GM23338 (cell line): ENCODE measurements at places on chromosomes 3 and 15.

DNA sequence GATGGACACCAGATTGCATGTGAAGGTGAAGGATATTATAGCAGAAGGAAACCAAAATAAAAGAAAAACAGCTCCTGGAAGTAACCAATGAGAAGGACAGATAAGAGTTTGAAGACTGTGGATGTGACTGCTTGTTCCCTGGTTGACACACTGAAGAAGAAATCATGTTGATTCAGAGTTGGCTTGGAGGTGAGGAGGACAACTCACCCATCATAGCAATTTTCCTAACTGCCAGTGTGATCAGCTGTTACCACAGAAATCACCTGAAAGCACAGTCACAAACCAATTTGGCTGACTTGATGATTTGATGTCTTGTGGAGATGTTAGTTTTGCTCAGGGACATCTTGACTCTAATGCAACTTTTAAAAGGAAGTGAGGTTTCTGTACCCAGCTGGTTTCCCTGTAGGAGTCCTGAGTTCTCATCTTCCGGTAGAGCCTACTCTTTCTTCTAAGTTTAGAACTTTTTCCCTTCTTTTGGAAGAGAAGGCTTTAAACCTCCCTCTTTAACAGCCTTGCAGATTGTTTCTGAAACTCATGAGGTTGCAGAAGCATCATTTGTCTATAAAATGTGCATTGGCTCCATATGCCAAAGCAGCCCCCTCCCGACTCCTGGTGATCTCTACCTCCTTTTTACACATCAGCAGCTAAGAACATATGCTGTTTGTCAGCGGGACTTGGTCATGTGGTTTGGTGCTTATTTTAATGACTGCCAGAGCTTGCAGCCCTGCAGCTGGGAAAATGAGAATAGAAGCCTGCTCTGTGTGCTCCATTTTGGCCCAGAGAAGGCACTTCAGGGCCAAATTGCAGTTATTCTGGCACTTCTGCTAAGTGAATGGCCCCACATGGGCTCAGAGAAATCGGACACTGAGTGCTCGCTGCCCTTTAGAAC, 10.3 kb downstream of the ATG7 start:
- no peak for DNase-seq

DNA sequence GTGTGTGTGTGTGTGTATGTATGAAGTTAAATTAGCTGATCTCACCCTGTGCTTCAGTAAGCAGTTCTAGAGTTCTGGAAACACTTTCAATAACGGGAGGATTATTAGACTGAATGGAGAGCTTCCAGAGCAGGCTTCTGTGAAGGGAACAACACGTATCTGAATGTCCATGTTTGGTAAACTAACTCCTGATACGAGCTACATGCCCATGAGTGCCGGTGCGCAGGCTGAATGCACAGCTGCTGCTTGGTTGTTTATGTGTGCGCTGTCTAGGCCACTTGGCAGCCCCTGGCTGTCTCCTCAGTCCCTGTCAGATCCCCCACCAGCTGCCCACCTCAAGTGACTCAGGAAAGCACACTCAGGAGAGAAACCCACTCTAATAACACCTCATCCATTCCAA, 137.0 kb downstream of the EPHB1 start:
- no peak for DNase-seq

DNA sequence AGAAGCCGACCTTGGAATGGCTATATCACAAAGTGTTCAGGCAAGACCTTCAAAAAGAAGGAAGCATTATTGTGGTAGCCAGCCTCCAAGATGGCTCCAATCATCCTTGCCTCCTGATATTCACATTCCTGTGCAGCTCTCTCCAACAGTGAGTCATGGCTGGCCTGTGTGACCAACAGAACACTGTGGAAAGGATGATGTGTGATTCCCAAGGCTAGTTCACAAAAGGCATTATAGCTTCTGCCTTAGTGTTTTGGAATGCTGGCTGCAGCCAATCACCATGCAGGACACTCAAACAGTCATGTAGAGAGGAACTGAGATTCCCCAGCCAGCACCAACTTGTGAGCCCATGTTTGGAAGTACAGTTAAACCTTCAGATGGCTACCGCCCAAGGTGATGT, 102.6 kb downstream of the EFL1 start:
- DNase-seq = peak; percentile 25

DNA sequence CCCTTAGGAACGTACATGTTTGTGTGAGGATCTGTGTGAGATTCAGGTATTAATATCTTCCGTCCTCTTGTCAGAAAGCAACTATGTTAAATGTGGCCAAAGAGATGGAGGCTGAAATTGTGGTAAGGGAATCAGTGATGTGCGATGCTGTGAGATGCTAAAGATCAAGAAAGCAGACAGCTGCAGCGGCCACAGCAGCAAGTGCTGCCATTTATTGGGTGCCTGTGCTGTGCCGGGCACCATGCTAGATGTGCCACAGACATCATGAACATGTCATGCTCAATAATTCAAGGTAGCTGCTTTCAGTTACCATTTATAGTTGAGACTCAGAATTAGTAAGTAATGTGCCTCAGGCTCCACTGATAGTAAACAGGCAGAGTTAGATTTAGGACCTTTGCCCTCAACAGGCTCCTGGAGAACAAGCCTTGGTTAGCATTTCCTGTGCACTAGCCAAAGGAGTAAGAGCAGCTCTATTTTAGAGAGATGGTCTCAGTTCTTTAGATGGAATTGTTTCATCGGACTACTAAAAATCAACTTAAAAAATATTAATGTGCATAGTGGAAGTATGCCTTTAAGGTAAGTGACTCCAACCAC, 24.9 kb downstream of the LARS2 start:
- DNase-seq = no peak
